ENCODE measurements at places on chromosomes 6 and 20.
A peak's percentile ranks its signal among the peaks of the same experiment; 100 is the strongest.

DNA sequence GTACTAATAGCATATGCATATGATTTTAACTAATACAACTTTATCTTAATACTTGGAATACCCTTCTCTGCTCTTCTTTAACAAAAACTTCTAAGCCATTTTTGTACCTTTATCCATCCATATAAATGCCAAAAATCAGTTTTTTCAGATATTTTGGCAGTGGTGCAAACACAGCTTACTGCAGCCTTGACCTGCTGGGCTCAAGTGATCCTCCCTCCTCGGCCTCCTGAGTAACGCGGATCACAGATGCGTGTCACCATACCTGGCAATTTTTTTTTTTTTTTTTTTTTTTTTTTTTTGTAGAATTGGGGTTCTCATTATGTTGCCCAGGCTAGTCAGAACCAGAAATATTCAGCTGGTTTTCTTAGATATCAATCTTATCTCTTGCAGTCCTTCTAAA is 54.1 kb upstream of the SMIM29 start:
- DNase-seq, result no peak

DNA sequence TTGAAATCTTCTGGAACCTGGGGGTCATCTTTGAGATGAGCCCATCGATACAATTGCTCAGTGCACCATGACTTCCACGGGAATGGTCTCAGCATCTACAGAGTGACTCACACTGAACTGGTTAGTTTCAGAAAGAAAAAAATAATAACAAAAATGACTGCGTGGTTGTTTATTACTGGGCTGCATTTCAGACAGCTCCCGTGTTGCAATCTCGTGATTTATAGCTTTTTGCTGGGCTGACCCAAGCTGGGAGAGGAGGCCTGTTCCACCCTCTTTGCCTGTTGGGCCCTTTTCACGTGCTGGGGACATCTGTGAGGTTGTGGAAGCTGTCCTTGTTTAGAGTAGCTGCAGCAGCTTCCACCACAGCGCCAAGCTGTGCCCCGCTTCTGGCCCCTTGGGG is 225.5 kb downstream of the BMP7 start:
- DNase-seq, result peak; percentile 43

- peak; percentile 7 for DNase-seq
These were observed 6.2 kb upstream of the ZNF311 start for GRCh38 chr6:29011276-29011734.

GRCh38 chr6:108113557-108114519 is 39.3 kb upstream of the OSTM1 start:
- peak; percentile 34 for DNase-seq

DNA sequence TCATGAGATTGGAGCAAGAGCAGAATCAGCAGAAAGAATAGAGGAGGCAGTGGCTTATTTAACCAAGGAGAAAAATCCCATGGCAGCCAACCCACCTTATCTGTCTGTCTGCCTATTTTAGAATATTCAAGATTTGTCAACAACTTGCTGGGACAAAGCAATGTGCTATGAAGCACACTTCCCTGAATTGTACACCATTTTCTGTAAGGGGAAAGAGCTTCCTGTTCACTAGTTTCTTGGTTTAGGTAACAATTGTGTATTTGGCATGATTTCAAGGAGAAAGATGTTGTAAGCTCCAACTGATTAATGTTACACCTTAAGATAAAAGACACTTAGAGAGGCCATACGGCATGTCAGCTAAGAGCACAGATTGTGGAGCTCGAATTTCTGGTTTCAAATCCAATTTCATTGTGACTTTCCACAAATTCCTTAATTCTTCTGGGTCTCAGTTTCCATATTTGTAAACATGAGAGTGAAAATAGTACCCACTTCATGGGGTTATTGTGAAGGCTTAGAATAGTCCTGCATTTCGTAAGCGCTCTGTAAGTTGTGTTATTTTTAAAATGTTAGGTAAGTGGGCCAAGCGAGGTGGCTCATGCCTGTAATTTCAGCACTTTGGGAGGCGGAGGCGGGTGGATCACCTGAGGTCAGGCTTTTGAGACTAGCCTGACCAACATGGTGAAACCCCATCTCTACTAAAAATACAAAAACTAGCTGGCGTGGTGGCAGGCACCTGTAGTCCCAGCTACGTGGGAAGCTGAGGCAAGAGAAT is 4.8 kb upstream of the MUC22 start:
- no peak for DNase-seq

DNA sequence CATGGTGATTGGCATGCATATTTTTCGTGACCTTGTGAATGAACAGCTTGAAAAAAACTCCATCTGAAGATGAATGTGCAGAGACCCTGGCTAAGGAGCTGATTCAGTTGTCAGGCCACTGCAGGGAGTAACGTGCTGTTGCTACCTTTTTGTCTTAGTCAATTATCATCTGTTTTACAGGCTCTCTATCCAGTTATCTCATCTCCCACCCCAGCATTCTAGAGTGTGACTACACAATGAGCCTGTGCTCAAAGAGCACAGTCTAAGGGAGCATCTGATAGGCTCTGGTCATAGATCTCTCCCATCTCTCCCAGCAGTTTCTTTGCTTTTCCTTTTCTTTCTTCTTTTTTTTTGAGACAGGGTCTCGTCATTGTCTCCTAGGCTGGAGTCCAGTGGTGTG is 45.5 kb downstream of the NDRG3 start:
- no peak for DNase-seq

GRCh38 chr20:35166242-35166830 is 5.5 kb upstream of the PROCR start:
- DNase-seq, result no peak

DNA sequence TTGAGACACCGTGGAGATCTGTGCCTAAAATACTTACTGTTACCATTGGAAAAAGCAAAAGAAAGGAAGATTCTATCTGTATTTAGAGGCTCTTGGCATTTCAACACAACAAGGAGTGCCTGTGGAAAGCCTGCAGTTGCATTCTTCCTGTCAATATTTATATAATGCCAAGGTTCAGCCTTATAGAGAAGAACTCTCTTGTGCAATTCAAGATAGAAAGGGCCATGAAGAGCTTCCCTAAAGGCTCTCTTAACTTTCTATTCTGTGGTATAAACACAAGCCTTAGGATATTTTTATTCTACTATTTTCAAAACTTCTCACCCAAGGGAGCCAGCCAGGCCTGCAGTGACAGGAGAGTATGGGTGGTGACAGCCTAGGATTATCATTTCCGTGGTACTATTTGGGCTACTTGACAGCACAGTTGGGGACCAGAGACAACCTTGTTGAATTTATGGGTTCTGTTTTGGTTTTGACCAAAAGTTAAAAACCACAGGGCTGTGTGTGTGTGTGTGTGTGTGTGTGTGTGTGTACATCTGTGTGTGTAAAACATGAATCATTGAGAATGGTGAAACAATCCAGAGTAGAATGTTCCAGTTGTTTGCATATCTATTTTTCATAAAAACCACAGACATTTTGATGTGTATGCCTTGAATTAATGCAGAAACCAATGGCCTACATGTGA is 700.9 kb upstream of the SLC35B3 start:
- no peak for DNase-seq

DNA sequence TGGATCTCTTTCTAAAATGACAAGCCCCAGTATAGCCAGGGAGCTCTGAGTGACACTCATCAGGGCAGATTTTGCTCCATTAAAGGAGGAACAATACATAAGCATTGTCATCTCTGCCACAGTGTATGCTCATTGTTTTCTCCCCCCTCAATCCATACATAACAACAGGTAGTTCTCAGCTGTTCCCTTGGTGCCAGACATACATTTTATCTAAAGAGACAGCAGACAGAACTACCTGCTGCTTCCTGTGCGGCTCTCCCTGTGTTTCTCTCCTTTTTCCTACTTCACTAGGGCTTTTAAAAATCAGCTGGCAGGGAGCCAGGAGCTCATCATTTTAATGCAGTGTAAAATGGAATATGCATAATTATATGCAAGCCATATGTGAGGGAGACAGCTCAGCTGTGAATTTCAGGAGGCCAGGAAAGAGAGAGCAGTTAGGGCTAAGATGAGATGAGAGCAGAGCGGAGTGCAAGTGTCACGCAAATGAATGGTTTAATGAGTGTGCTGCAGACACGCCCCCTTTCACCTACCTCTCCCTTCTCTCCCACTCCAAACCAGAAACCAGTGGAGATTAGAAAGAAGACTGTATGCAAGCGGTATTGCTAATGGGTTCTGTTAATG is 96.0 kb downstream of the SOBP start:
- no peak for DNase-seq

Measured in SW480 (cell line).